ENCODE measurements at places on chromosomes 2 and 18.

- H3K27ac ChIP-seq: no peak overlapping the region
- H3K4me1 ChIP-seq: no peaks in the 10 kb centered on the region
- no peaks in the 10 kb centered on the region for H3K36me3 ChIP-seq
- no peaks in the 10 kb centered on the region for H3K27me3 ChIP-seq
Observed at GRCh38 chr2:65985986-65986385, 448.9 kb upstream of the MEIS1 start.

- DNase-seq: no peak
- H3K4me3 ChIP-seq: no peak overlapping the region
- peaks cover 10% of the 10 kb centered on the region for H3K4me1 ChIP-seq
- H3K36me3 ChIP-seq: peaks cover 10% of the 10 kb centered on the region
Observed at GRCh38 chr2:74010087-74010541, 25.4 kb downstream of the TET3 start.

DNA sequence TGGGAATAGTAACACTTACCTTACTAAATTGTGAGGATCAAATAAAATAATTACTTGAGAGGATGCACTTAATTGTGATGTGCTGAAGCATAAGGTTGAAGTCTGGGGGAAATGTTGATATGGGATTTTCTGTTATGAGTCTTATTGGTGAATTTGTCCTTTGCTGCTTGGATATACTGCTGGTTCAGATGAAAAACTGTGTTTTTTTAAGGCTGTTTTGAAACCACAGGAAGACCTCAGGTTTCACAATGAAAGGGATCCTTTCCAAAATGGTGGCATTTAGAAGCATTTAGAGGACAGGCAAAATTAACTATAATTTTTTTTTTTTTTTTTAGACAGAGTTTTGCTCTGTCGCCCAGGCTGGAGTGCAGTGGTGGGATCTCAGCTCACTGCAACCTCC, 34.9 kb downstream of the SPATS2L start:
- no peaks in the 10 kb centered on the region for H3K36me3 ChIP-seq
- no peak overlapping the region for H3K4me3 ChIP-seq
- DNase-seq: no peak
- H3K27ac ChIP-seq: no peak overlapping the region
- H3K4me1 ChIP-seq: no peaks in the 10 kb centered on the region

DNA sequence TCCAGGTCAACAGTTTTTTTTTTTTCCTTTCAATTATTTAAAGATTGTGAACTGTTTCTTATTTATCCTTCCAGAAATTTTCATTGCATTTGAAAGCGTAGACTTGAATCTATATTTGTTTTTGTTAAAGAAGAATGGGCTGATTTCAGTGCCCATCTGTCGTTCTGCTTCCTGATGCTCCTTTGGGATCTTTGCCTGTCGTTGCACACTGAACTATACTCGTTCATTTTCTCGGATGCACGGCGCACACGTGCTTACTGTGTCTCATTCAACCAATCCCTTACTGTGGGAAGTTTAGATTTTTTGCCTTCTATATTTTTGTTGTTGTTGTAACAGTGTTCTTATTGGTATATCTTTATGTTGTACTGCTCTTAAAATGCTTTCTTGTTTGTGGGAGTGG, 149.7 kb downstream of the VAPA start:
- DNase-seq: no peak
- no peaks in the 10 kb centered on the region for H3K4me1 ChIP-seq
- no peaks in the 10 kb centered on the region for H3K27me3 ChIP-seq
- H3K36me3 ChIP-seq: no peaks in the 10 kb centered on the region

DNA sequence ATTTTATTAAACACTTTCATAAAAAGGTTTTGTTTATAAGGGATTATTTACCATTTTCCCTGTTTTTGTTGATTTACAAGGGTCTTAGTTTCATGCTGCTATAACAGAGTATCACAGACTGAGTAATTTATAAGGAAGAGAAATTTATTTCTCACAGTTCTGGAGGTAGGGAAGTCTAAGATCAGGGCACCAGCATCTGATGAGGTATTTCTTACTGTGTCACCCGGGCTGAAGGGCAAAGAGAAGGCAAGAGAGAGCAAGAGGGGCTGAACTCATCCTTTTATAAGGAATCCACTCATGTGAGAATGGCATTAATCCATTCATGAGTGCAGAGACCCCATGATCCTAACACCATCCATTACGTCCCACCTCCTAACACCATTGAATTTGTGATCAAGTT, 160.0 kb upstream of the SLC39A10 start:
- no peaks in the 10 kb centered on the region for H3K27me3 ChIP-seq
- no peak for DNase-seq
- H3K4me1 ChIP-seq: peaks cover 12% of the 10 kb centered on the region

- DNase-seq: no peak
- no peaks in the 10 kb centered on the region for H3K36me3 ChIP-seq
- H3K4me1 ChIP-seq: peaks cover 8% of the 10 kb centered on the region
- no peaks in the 10 kb centered on the region for H3K27me3 ChIP-seq
Observed at GRCh38 chr2:241892299-241893137, 23.0 kb downstream of the RTP5 start.

DNA sequence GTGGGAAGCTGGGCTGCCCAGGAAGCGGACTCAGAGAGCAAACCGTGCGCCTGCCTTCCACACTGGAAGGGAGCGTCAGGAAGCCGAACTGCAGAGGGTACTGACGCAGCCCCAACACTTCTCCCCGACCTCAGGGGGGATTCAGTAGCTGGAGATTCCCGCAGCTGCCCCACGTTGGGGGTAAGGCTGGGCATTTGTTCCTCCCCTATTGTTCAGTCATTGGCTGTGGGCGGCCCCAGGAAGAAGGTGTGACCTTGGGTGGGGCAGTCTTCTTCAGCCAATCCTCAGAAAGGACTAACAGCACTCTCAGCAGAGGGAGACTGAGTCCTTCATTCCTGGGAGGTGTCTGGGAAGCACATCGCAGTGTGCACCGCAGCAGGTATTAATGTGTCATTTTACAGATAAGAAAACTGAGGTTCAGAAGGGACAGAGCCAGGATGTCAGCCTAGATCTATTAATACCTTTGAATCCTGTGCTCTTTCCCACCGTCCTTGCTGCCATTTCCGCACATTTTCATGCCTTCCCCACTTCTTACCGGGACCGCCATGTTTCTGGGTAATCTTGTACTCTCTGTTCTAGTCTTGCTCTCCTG, 12.1 kb upstream of the C18orf32 start:
- H3K27ac ChIP-seq: no peak overlapping the region
- no peak overlapping the region for H3K4me3 ChIP-seq
- no peaks in the 10 kb centered on the region for H3K27me3 ChIP-seq
- H3K4me1 ChIP-seq: no peaks in the 10 kb centered on the region
- DNase-seq: no peak

GRCh38 chr2:7744827-7745226, 827.6 kb downstream of the RNF144A start:
- H3K27me3 ChIP-seq: no peaks in the 10 kb centered on the region
- DNase-seq: peak; percentile 72
- H3K4me1 ChIP-seq: peaks cover 10% of the 10 kb centered on the region
- no peak overlapping the region for H3K27ac ChIP-seq
- H3K36me3 ChIP-seq: no peaks in the 10 kb centered on the region
- H3K4me3 ChIP-seq: no peak overlapping the region

DNA sequence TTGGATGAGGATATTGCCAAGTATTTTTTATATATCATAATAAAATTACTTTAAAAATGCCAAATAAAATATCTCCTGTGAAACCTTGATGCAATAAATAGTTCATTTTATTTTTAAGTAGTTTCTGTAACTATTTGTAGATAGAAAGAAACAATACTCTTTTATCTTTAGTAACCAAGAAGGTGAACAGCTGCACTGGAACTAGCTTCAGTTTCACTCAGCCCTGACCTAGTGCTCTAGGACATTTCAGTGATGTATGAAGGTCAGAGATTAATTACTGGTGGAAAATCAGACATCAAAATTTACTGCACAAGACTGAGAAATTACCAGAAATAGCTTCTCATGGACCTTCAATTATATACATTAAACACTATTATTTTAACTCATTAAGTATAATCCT, 1305.0 kb downstream of the CNTNAP5 start:
- H3K36me3 ChIP-seq: no peaks in the 10 kb centered on the region
- H3K4me1 ChIP-seq: no peaks in the 10 kb centered on the region
- H3K4me3 ChIP-seq: no peak overlapping the region

- no peak overlapping the region for H3K27ac ChIP-seq
- H3K27me3 ChIP-seq: no peaks in the 10 kb centered on the region
- no peaks in the 10 kb centered on the region for H3K4me1 ChIP-seq
- H3K4me3 ChIP-seq: no peak overlapping the region
- no peak for DNase-seq
Observed at GRCh38 chr2:233499928-233500327, 66.7 kb downstream of the USP40 start.

GRCh38 chr2:48532824-48533223, 2.9 kb downstream of the STON1 start:
- peaks cover 7% of the 10 kb centered on the region for H3K4me1 ChIP-seq
- H3K36me3 ChIP-seq: no peaks in the 10 kb centered on the region
- H3K4me3 ChIP-seq: no peak overlapping the region
- no peaks in the 10 kb centered on the region for H3K27me3 ChIP-seq
- no peak overlapping the region for H3K27ac ChIP-seq

- no peaks in the 10 kb centered on the region for H3K36me3 ChIP-seq
- DNase-seq: no peak
- H3K27ac ChIP-seq: no peak overlapping the region
- no peak overlapping the region for H3K4me3 ChIP-seq
- no peaks in the 10 kb centered on the region for H3K4me1 ChIP-seq
Observed at GRCh38 chr18:34085140-34085739, 139.5 kb downstream of the NOL4 start.

DNA sequence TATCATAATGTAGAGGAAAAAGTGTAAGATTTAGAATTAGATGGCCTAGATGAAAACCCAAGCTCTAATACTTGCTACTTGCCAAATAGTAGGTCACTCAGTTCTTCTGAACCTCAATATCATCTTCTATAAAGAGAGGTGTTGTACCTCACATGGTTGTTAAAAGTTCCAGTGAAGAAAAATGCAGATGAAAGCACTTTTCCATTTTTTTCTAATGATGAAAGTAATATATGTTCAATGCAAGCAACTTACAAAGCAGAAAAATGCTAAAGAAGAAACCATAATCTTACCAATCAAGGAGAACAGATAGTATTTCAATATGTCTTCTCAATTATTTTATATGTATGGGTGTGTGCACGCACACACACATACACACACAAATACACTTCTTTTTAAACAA, 52.7 kb upstream of the TMEM17 start:
- H3K4me1 ChIP-seq: no peaks in the 10 kb centered on the region
- no peaks in the 10 kb centered on the region for H3K27me3 ChIP-seq
- no peaks in the 10 kb centered on the region for H3K36me3 ChIP-seq
- no peak overlapping the region for H3K4me3 ChIP-seq

DNA sequence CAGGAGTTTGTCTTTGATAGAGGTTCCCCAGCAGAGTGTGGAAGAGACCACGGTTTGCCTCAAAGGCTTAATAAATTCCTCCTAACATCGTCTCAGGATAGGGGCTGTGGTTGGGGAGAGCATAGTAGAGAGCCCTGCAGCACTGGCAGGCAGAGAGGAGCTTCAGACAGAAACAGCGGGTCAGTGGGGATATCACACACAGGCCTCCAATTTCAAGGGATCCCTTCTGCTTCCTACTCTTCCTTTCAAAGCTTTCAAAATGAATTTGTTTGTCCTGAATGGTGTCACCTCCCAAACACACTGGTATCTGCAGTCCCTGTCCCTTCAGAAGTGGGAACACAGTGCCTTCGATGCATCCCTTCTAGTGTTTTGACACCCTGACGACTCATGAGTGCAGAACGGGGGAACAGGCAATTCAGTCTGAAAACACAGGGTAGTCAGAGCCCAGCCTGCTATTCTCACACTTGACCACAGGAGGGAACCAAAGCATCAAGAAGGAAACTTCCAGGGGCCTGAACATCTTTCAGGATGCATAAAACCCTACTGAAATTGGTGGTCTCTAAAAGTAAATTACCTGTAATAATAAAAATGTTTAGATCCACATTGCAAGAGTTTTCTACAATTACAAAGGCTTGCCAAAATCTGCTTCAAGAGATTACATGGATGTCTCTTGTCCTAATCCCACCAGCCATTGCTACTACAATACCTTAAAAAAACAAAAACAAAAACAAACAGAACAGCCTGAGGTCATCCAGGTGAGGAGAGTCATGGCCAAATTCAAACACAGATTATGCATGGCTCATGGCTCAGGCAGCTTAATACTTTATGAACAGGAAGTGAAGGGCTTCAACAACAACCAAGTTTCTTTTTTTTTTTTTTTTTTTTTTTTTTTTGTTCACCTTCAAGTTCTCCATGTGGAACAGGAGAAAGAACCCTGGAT, 49.8 kb downstream of the SLC14A2 start:
- no peaks in the 10 kb centered on the region for H3K36me3 ChIP-seq
- peak; percentile 66 for DNase-seq
- H3K27ac ChIP-seq: no peak overlapping the region
- H3K27me3 ChIP-seq: no peaks in the 10 kb centered on the region

GRCh38 chr2:45554073-45554741, 56.9 kb downstream of the SRBD1 start:
- H3K4me1 ChIP-seq: no peaks in the 10 kb centered on the region
- no peaks in the 10 kb centered on the region for H3K36me3 ChIP-seq
- H3K27ac ChIP-seq: no peak overlapping the region
- no peaks in the 10 kb centered on the region for H3K27me3 ChIP-seq
- H3K4me3 ChIP-seq: no peak overlapping the region

DNA sequence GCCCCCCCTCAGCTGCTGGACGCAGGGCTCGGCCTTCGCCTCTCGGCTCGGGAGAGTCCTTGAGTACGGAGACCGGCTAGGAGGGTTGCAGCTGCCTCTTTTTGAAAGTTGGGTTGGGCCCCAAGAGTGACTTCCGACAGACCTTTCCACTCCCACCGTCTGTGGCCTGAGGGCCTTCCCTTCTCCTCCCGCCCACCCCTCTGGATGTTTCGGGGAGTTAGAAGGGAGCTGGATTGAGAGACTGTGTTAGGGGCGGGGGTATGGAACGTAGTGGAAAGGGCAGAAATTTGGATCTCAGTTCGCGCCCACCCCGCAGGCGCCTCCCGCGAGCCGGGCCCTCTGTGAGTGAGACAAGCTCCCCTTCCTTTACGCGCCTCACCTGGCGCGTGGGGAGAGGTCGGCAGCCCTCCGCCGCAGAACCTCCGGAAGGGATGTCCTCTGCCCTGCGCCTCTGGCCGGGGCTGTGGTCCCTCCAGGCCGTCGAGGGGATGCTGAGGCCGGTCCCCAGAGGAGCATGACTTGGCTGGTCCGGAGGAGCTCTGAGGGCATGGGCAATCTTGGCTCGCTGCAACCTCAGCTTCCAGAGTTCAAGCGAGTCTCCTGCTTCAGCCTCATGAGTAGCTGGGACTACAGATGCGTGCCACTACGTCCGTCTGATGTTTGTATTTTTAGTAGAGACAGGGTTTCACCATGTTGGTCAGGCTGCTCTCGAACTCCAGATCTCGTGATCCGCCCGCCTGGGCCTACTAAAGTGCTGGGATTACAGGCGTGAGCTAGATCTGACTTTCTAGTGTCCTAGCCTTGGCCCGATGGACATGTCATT, 15.9 kb downstream of the C2orf74 start:
- no peaks in the 10 kb centered on the region for H3K27me3 ChIP-seq
- peak overlapping the region; percentile 53 for H3K4me3 ChIP-seq
- H3K27ac ChIP-seq: peak overlapping the region; percentile 93
- H3K4me1 ChIP-seq: peaks cover 53% of the 10 kb centered on the region

DNA sequence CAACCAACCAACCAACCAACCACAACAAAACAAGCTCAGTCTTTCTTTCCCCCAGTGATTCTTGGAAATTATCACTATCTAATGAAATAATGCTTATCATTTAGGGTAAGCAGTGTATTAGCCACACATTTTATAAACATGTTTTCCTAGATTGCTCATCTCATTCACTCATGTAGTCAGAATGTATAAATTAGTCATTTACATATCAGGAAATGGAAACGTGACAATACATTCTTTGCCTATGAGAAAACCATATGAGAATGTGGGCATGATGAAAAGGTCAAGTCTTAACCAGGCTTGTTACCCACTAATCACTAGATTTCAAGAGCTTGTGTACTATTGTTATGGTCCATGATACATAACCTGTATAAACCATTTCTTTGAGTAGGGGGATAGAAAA, 1583.4 kb upstream of the PIK3C3 start:
- H3K4me3 ChIP-seq: no peak overlapping the region
- H3K27ac ChIP-seq: no peak overlapping the region
- DNase-seq: no peak
- no peaks in the 10 kb centered on the region for H3K4me1 ChIP-seq
- no peaks in the 10 kb centered on the region for H3K36me3 ChIP-seq
